ENCODE measurements at places on chromosomes 4 and X. TPM values are rescaled to one million over a fixed set of nuclear protein-coding genes. Genes with fewer than 3 reads are reported as not detected.

Gene AADAT
- total RNA-seq: 4.7 TPM

Gene TMEM154
- total RNA-seq: 66.2 TPM

Gene TLR2
- 9.9 TPM for total RNA-seq

Gene MAGED4
- 10.2 TPM for total RNA-seq

Gene MAB21L2
- total RNA-seq: not detected

Gene UNC5C
- 0.04 TPM for total RNA-seq

Gene HPGD
- total RNA-seq: not detected

Gene POU3F4
- not detected for total RNA-seq

Gene TMLHE
- 15.1 TPM for total RNA-seq

Gene PLXNA3
- 10.8 TPM for total RNA-seq

Gene FAM47A
- not detected for total RNA-seq

Gene GDPD2
- not detected for total RNA-seq

Gene KLKB1
- not detected for total RNA-seq

Gene LUZP4
- total RNA-seq: not detected

Gene ARAP2
- total RNA-seq: 5.2 TPM

Gene CENPVL2
- total RNA-seq: not detected

Gene AREG
- total RNA-seq: 2,086 TPM

Gene CACNA1F
- not detected for total RNA-seq

Gene TLL1
- total RNA-seq: 9.5 TPM

Gene ZNF280C
- total RNA-seq: 2.2 TPM

Gene MTMR8
- 0.95 TPM for total RNA-seq

Gene DCHS2
- 0.08 TPM for total RNA-seq

Gene SPP1
- 1.6 TPM for total RNA-seq

Gene PCYT1B
- 7.2 TPM for total RNA-seq

Gene SATL1
- not detected for total RNA-seq

Gene SOWAHD
- total RNA-seq: not detected

Gene STARD8
- total RNA-seq: 0.16 TPM

Gene IBSP
- total RNA-seq: not detected

Gene FAM47E
- not detected for total RNA-seq

Gene CXCL8
- 11.3 TPM for total RNA-seq

Gene DDIT4L
- total RNA-seq: not detected

Gene DACH2
- total RNA-seq: not detected

Gene RHOXF2B
- not detected for total RNA-seq

Gene FAM184B
- under 0.01 TPM for total RNA-seq

Data from hair follicular keratinocyte (primary cell).